Activated CD8-positive, alpha-beta memory T cell treated with anti-CD3 and anti-CD28 coated beads for 1 hour (primary cell): ENCODE measurements at places on chromosomes 1 and 21.

DNA sequence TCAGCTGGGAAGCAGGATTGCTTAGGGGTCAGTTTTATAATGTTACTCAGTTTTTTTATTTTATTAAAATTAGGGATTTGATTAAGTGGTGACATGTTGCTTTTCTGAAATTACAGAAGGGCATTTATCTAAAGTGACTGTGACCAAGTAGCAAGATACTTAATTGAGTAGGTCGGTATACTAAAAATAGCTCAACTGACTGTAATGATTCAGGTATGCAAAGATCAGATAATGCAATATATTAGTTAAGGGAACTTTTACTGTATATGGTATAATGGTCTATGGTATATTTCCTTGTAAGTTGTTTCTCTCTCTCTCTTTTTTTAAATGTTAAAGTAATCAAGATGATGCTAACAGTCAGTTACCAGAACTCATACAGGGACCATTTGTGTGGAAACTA is 26.2 kb downstream of the RLF start:
- no peak for DNase-seq

DNA sequence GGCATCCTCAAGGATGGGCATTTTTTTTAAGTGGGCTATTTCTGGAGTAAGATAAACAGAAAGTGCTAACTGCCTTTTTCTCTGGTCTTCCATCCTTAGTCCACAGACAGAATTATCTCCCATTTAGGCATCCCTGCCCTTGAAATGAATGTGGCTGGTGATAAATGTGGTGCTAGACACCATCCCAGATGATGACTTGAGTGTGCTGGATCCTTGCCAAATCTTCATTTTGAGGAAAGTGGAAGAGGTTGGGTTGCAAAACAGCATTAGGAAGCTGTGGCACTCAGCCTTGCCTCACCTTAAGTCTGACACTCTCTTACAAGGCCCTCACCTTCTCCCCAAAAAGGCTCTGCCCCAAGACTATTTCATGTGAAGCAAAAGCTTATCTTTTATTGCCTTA is 19.2 kb downstream of the MAB21L3 start:
- DNase-seq, result no peak

DNA sequence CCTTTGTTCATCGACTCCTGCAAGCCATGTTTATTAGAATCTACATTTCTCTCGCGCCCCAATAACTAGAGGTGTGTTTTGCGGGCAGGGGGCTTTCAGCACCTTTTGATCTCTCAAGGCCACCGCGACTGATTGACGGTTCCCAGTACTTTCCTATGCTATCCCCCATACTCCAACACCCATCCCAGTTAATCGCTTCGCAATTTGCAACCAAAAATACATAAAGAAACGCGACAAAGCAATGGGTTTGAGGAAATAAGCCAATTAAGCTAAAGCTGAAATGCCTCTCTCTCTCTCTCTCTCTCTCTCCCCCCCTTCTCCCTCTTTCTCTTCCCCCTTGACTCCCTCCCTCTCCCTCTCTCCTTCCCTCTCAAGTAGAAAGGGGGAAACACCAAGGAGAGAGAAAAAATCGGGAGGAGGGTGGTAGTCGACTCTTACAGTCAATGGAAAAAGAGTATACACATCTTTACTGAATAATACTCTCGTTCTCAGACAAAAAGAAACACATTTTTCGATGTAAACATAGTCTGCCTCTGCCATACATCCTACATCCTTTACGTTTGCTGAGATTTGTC is 128.0 kb upstream of the DPYD start:
- no peak for DNase-seq

DNA sequence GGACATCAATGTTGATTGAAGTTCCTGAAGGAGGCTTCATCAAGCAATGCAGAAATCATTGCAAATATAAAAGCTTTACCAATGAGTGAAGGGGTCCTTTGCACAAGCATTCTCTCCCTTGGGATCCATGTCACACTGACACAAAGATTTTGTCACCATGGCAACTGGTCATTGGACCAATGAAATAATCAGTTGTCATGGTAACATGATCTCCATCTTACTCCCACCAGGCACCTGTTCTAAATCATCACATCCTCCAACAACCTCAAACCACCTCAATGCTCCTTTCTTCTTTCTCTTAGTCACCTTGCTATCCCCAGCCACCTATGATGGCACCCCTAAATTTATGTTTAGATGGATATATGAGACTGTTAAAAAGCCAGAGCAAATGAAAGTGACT is 13.5 kb upstream of the FOXJ3 start:
- DNase-seq, result no peak

- DNase-seq, result no peak
These were observed 201.7 kb downstream of the NRIP1 start for GRCh38 chr21:14862794-14863720.
